ENCODE measurements at places on chromosomes 4 and X. TPM values are rescaled to one million over a fixed set of nuclear protein-coding genes. Genes with fewer than 3 reads are reported as not detected.

The FAM241A gene
- total RNA-seq = 0.62 TPM

The ZIC3 gene
- not detected for total RNA-seq

The RHOXF1 gene
- not detected for total RNA-seq

The TAPT1 gene
- total RNA-seq = 7.8 TPM

The GEMIN8 gene
- 19.4 TPM for total RNA-seq

The NCAPG gene
- 77.7 TPM for total RNA-seq

The ARFIP1 gene
- 52.6 TPM for total RNA-seq

The TXK gene
- not detected for total RNA-seq

The DLG3 gene
- total RNA-seq = 10.2 TPM

The FGA gene
- total RNA-seq = not detected

The MAGEA8 gene
- total RNA-seq = not detected

The EMD gene
- 73.1 TPM for total RNA-seq

The CHST7 gene
- 6.4 TPM for total RNA-seq

The AMBN gene
- total RNA-seq = 0.17 TPM

The TEX13B gene
- not detected for total RNA-seq

The ZNF630 gene
- total RNA-seq = 3.5 TPM

The STIM2 gene
- 10.0 TPM for total RNA-seq

The BMPR1B gene
- not detected for total RNA-seq

The LRP2BP gene
- 0.34 TPM for total RNA-seq

The IBSP gene
- not detected for total RNA-seq

The NEUROG2 gene
- not detected for total RNA-seq

The SUPT20HL1 gene
- total RNA-seq = not detected

The FHIP1A gene
- total RNA-seq = 38.0 TPM

The AWAT2 gene
- total RNA-seq = not detected

The SLC49A3 gene
- total RNA-seq = 0.81 TPM

The TCEAL3 gene
- total RNA-seq = 16.9 TPM

The ITIH6 gene
- not detected for total RNA-seq

The YY2 gene
- 4.3 TPM for total RNA-seq

The SLC6A8 gene
- total RNA-seq = 25.6 TPM

The COX7B2 gene
- total RNA-seq = 86.5 TPM

The UNC5C gene
- 17.4 TPM for total RNA-seq

The FAM53A gene
- total RNA-seq = 4.1 TPM

The DCLK2 gene
- total RNA-seq = 59.4 TPM

The PRDM5 gene
- total RNA-seq = 14.6 TPM

The SPANXB1 gene
- total RNA-seq = 5.3 TPM

The GPM6B gene
- not detected for total RNA-seq

The SRPK3 gene
- total RNA-seq = 2.2 TPM

The F8A3 gene
- total RNA-seq = 0.41 TPM

The PSAPL1 gene
- not detected for total RNA-seq

The ANXA3 gene
- 189 TPM for total RNA-seq

The CCDC160 gene
- 0.17 TPM for total RNA-seq

The AADAT gene
- total RNA-seq = 5.6 TPM

The SPANXD gene
- total RNA-seq = not detected

The FAM9C gene
- not detected for total RNA-seq

The ARSH gene
- not detected for total RNA-seq

The SRPX gene
- total RNA-seq = 71.2 TPM

Data from A172 (cell line).